AG04450 (cell line): ENCODE measurements at places on chromosomes 1 and 21.

DNA sequence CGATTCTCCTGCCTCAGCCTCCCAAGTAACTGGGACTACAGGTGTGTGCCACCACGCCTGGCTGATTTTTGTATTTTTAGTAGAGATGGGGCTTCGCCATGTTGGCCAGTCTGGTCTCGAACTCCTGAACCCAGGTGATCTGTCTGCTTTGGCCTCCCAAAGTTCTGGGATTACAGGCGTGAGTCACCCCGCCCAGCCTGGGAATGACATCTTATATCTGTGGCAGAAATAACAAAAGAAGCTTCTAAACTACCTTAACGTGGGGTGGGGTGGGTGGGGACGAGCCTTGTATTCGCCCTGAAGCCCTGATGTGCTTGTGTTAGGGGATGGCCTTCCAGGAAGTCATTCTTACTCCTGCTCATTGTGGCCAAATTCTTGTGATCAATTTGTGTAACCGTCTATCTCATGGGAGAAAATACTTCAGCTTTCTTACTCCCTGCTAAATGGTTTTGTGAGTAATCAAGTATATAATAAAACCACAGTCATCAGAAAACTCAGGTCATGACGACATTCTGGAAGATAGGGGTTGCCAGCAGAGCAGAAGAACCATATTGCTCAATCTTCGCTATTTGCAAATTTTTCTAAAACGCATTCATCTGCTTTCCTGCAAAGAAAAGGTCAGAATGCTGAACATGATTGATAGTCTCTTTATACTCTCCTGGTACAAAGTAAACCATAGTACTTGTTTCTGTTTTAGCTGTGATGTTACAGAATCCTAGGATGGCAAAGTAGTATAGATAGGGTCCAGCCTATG, 63.2 kb downstream of the DIRAS3 start:
- peak; percentile 63 for DNase-seq

DNA sequence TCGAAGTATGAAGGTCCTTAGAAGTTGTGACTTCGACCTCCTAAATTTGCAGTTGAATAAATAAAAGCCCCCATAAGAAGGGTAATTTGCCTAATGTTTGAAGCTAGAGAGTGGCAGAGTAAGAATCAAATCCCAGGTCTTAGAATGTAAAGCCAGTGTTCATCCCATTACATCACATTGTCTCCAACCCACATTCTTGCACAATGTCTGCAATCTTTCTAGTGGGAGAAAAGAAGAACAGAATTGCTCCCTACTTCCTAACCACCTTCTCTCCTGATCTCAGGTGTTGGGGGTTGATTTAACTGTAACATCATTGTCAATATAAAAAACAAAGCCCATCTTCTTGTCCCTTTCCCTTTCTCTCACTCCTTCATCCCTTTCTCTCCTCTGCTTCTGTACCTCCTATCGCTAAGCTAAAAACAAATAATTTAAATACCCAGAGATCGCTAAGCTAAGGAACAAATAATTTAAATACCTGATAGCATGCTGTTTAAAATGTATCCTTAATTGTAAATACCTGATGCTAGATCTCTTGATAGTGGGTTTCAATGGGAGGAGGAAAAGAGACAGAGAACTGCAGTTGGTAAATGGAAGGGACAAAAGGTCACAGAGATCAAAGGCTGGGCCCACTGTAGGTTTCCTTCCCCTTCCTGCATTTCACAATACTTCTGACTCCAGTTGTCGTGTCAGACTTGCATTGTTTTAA, 32.1 kb upstream of the CCDC190 start:
- DNase-seq, result no peak

DNA sequence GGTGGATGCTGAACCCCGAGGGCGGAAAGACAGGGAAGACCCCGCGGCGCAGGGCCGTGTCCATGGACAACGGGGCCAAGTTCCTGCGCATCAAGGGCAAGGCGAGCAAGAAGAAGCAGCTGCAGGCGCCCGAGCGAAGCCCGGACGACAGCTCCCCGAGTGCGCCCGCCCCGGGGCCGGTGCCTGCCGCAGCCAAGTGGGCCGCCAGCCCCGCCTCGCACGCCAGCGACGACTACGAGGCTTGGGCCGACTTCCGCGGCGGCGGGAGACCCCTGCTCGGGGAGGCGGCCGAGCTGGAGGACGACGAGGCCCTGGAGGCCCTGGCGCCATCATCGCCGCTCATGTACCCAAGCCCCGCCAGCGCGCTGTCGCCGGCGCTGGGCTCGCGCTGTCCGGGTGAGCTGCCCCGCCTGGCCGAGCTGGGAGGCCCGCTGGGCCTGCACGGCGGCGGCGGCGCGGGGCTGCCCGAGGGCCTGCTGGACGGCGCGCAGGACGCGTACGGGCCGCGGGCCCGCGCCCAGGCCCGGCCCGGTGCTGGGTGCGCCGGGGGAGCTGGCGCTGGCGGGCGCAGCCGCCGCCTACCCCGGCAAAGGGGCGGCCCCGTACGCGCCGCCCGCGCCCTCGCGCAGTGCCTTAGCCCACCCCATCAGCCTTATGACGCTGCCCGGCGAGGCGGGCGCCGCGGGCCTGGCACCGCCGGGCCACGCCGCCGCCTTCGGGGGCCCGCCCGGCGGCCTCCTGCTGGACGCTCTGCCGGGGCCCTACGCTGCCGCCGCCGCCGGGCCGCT, 20.7 kb downstream of the FOXO6 start:
- DNase-seq, result no peak

- DNase-seq, result no peak
Measured at GRCh38 chr1:206785182-206785765, 13.0 kb upstream of the IL10 start.

- peak; percentile 68 for DNase-seq
Measured at GRCh38 chr21:39348355-39349210, at the start of gene HMGN1. Gene HMGN1, minus strand, starts transcription at chr21:39349088. Its CDS starts 171 bp downstream, at chr21:39348917.

- DNase-seq, result peak; percentile 4
Measured at GRCh38 chr21:24188506-24188905, 1418.8 kb downstream of the MRPL39 start.

- peak; percentile 20 for DNase-seq
Measured at GRCh38 chr1:113677250-113678158, 81.8 kb downstream of the PHTF1 start.

DNA sequence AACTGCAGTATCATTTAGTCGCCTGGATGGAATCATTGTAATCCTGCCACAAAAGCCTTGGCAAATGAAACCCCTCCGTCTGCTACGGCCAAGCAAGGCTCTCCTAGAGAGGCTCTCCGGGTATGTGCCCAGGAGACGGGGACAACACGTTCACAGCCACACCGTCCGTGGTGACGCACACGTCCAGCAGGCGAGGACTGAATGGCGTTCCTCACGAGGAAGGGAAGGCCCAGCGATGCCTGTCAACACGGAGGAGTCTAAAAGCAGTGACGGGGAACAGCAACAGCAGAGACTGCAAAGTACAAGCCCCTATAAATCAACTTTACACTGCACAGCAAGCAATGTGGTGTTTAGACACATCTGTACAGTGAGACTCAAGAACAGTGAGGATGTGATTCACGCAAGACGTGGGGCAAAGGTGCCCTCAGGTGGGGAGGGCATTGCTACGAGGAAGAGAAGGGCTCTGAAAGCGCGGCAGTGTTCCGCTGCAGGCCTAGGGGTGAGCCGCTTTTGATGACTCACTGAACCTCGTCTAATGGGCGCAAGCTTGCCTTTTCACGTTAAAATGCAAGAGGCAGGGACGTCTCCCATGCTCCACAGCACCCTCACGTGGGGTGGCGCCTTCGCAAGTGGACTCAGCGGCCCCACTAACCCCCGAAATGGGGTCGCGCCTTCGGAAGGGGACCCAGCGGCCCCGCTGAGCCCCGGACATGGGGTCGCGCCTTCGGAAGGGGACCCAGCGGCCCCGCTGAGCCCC, 6.8 kb downstream of the WRAP73 start:
- no peak for DNase-seq

DNA sequence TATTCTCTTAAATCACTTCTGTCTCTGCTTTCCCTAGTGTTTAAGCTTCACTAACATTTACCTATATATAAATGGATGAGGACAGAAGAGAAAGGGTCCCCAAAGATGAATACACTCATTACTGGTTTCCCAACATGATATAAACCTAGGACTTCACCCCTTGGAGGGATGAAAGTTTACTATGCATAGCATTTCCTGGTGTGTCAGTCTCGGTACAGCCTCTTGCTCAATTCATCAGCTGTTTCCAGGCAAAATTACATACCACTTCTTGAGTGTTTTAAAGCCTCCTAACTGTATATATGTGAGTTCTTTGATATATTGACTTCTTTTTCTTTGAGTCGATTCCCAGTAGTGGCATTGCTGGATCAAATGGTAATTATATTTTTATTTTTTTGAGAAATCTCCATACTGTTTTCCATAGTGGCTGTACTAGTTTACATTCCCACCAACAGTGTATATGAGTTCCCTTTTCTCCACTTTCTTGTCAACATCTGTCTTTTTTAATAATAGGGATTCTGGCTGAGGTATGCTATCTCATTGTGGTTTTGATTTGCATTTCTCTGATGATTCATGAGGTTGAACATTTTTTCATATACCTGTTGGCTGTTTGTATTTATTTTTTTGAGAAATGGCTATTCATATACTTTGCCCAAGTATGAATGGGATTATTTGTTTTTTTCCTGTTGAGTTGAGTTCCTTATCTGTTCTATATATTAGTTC, 259.3 kb upstream of the CACYBP start:
- no peak for DNase-seq

GRCh38 chr1:30868833-30869435, 39.6 kb downstream of the SDC3 start:
- no peak for DNase-seq

- DNase-seq, result no peak
Measured at GRCh38 chr1:9183898-9184297, 50.7 kb upstream of the H6PD start.

DNA sequence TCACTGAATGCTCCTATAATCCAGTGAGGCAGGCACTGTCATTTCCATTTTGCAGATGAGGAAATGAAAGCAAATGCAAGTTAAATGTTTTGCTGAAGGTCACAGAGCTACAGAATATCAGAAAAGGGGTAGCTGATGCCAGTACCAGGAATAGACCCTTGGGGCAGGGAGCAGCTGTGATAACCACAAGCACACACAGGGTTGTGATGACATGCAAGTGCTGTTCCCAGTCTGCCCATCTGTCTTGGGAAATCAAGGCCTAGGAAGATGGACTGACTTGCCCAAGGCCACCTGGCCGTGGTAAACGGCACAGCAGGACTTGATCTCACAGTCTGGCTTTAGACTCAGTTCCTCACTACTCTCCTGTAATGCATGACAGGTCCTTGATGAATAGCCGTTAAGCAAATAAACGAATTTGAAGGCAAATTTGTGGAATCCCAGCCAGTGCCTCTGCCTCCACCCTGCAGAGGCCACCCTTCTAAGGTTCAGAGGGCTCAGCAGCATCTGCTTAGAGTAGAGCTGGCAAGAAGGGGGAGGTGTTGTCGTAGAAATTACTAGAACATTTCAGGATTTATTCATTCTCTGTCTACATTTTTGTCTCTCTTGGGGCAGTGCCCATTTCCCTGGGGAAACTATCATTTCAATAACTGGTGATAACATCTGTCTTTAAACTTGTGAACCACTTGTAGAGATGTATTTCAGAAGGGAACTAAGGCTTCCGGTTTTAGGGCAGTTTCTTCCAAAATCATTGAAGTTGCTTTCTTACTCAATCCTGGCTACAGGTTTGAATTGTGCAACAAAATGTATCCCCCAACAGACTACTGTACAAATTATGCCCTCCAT, 53.2 kb upstream of the MRPS6 start:
- no peak for DNase-seq

DNA sequence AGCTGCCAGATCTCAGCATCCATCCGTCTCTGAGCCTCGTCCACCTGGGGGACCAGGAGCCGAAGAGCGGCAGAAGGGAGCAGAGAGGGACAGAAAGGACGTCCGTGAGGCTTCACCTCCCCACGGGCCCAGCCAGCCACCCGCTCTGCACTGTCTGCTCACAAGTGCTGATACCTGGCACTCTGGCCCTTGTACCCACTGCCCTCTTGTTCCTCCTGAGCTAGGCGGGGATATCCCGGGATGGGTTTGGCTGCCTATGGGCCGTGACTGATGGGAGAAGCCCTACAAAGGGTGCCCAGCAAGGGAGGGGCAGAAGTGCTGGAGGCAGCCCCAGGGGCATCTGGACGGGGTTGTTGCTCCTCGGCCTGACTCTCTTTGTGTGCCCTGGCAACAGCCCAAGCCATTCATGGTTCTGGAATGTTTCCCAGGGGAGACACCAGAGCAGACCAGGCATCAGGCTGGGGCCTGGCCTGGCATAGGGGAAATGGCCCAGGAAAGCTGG, 57.6 kb downstream of the LDLRAD2 start:
- DNase-seq, result peak; percentile 50

GRCh38 chr1:170296642-170297041, 150.9 kb downstream of the NTMT2 start:
- DNase-seq, result no peak

DNA sequence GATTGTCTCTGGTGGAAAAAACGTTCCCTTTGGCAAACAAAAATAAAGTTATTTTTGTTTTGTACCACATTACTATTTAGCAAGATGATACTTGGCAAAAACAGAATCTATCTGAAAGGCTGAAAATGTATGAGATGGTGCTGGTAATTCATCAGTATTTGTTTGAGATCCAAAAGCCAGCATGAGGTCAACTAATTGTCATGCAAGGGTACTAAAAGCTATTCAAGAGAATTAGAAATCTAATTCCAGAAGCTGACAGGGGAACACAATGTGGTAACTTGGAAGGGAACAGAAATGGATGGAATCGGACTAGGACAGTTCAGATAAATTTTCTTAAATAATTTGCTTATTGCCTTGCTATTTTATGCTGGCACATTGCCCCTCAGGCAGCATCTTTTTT, 263.8 kb downstream of the KCNT2 start:
- DNase-seq, result no peak

- no peak for DNase-seq
Measured at GRCh38 chr1:56924116-56924515, 41.7 kb downstream of the C8B start.

- DNase-seq, result no peak
Measured at GRCh38 chr1:164479242-164479641, 79.7 kb upstream of the PBX1 start.
